Thoracic aorta (tissue), 2 donors: ENCODE measurements at places on chromosomes 2 and 18.

GRCh38 chr18:39781565-39781964 lies 2173.5 kb upstream of the PIK3C3 start:
- H3K27ac ChIP-seq: no peak overlapping the region
- H3K4me3 ChIP-seq: no peak overlapping the region
- H3K4me1 ChIP-seq: no peaks in the 10 kb centered on the region
- no peak for DNase-seq
- no peaks in the 10 kb centered on the region for H3K36me3 ChIP-seq
- no peaks in the 10 kb centered on the region for H3K27me3 ChIP-seq

DNA sequence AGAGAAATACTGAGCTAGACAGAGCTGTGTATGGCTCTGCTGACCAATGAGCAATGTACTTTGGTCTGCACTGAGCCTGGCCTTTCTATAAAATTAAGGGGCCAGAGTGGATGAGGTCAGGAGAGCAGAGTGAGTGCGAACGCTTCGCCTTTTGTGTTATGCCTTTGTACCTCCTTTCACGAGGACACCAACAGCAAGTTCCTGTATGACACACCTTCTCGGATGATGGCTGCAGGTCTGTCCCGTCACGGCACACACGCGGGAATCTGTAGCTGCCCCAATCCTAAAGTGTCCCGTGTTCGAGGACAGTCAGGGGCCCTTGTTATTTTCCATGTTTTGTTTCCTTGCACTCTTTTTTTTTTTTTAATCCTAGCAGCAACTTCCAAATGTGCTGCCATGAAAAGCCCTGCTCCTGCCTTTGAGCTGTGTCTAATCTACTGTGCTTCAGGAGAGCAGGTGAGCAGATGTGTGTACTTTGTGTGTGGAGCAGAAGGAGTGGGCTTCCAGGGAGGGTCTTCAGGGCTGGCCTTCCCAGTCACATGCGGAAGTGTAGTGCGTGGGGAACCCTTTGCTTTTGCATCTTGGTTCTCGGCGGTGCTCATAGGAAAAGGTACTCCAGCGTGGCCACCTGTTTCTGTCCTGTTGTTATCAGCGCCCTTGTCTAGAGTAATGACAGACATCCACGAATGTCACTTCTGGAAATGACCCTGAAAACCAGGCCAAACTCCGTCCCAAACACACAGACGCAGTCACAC lies 213.2 kb downstream of the NDUFA10 start:
- no peak for DNase-seq
- H3K27me3 ChIP-seq: no peaks in the 10 kb centered on the region
- peak overlapping the region; percentile 26 for H3K4me3 ChIP-seq
- peaks cover 60% of the 10 kb centered on the region for H3K4me1 ChIP-seq
- no peaks in the 10 kb centered on the region for H3K36me3 ChIP-seq

DNA sequence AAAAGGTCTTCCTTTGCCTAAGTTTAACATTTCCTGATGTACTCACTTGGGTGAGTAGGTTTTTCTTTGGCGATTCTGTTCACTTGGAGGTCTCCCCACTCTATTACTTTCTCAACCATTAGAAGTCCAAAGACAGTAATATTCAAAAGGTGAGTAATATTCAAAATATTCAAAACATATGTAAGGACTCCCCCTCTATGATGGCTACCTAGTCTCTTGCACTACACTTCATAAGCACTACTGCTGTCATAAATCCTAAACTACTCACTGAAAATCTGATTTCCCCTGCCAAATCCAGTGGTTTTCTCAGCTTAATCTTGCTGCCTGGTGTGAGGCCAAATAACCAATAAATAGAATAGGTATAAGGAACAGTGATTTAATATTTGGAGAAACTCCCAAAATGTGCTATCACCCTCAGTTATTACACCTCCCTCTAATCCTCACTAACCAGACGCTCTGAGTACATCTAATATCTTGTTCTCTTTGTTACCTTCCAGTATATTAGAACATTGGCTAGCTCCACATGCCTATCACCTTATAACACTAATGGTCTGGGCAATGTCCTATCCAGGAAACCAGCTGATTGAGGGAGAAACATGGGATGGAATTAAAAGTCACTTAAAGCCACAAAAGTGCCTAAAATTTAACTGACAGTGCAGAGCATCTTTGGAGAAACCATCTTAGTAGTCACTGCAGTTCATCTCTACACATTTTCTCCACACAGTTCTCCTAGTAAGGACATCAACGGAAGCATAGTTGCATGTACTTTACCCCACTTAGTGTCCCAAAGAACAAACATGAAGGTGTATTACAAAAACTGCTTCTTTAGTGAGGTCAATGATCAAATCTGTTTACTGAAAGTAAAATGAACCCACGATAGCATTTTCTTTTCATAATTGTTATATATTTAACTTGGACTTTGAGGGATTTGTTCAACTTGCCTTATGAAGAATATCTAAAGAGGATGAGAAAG lies 54.8 kb downstream of the MBD2 start:
- no peaks in the 10 kb centered on the region for H3K27me3 ChIP-seq
- H3K4me3 ChIP-seq: no peak overlapping the region
- DNase-seq: no peak

- no peaks in the 10 kb centered on the region for H3K27me3 ChIP-seq
- no peaks in the 10 kb centered on the region for H3K4me1 ChIP-seq
- no peak overlapping the region for H3K27ac ChIP-seq
- H3K4me3 ChIP-seq: no peak overlapping the region
These were observed 49.5 kb downstream of the INHBB start for GRCh38 chr2:120395221-120396012.

- no peak overlapping the region for H3K27ac ChIP-seq
- H3K4me3 ChIP-seq: no peak overlapping the region
- no peaks in the 10 kb centered on the region for H3K27me3 ChIP-seq
- no peaks in the 10 kb centered on the region for H3K4me1 ChIP-seq
These were observed 30.7 kb upstream of the SLC35F6 start for GRCh38 chr2:26733413-26733812.

GRCh38 chr2:29520001-29520400 lies 401.4 kb downstream of the ALK start:
- DNase-seq: no peak
- no peaks in the 10 kb centered on the region for H3K4me1 ChIP-seq
- no peak overlapping the region for H3K27ac ChIP-seq
- H3K36me3 ChIP-seq: no peaks in the 10 kb centered on the region
- no peak overlapping the region for H3K4me3 ChIP-seq

GRCh38 chr2:216909541-216910210 lies 49.8 kb upstream of the TNP1 start:
- no peaks in the 10 kb centered on the region for H3K36me3 ChIP-seq
- H3K4me3 ChIP-seq: no peak overlapping the region
- H3K27me3 ChIP-seq: no peaks in the 10 kb centered on the region
- no peak for DNase-seq

DNA sequence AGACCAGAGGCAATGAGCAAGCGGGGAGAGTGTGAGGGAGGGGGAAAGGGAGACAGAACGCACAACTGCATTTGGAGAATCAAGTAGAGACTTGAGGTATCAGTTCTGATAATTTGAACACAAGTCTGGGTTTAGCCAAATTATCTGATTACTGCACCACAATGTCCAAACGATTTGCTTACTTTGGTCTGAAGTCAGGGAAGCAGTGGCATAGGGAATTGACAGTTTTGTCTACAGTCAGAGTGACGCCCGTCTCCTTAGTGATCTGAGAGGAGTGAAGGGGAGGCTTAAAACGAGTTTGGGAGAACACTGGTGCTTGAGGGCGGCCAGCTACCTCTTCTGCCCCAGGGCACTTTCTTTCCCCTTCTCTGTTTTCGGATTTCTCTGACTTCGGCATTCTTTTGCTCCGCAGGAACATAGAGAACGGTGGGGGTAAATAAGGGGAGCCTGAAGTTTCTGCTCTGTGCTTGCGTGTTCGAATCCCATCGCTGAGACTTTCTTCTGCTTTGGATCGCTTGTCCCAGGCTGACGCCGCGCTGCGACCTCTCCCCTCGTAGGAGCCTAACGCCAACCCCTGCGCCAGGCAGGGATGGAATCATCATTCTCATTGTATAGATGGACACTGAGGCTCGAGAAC lies 2.9 kb upstream of the DLX2 start:
- no peaks in the 10 kb centered on the region for H3K36me3 ChIP-seq
- peaks cover 53% of the 10 kb centered on the region for H3K27me3 ChIP-seq
- H3K4me1 ChIP-seq: peaks cover 41% of the 10 kb centered on the region
- no peak overlapping the region for H3K27ac ChIP-seq
- no peak for DNase-seq

DNA sequence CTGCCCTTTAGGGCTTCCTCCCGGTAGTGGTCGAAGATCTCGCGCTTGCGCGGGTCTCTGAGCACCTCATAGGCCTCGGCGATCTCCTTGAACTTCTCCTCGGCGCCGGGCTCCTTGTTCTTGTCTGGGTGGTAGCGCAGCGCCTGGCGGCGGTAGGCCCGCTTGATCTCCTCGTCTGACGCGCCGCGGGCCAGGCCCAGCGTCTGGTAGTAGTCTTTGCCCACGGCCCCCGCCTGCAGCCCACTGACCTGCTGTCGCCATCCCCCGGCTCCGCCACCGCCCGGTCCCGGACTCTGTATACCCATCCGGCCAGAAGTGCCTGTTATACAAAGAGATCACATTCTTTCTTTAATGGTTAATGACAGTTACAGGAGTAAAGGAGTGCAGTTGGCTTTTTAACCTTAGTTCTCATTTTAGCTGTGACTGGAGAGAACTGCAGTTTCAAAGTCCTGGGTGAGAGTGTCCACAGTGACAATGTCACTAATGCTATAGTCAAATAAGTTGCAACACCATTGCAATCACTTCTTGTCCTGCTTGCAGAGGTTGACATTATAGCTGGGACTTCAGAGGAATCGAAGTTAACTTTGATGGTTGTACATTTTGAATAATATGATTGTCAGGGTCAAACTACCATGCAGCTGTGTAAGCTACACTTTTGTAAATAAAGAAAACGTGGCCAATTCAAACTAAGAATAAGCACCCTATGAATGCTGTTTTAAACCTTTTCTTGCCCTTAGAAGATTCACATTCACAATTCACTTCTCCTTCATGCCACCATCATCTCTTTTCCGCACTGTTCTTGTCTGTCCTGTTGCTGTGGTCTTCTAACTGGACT lies 35.3 kb upstream of the CAVIN2 start:
- H3K36me3 ChIP-seq: no peaks in the 10 kb centered on the region
- no peak for DNase-seq
- H3K4me3 ChIP-seq: no peak overlapping the region
- no peaks in the 10 kb centered on the region for H3K27me3 ChIP-seq
- no peaks in the 10 kb centered on the region for H3K4me1 ChIP-seq

DNA sequence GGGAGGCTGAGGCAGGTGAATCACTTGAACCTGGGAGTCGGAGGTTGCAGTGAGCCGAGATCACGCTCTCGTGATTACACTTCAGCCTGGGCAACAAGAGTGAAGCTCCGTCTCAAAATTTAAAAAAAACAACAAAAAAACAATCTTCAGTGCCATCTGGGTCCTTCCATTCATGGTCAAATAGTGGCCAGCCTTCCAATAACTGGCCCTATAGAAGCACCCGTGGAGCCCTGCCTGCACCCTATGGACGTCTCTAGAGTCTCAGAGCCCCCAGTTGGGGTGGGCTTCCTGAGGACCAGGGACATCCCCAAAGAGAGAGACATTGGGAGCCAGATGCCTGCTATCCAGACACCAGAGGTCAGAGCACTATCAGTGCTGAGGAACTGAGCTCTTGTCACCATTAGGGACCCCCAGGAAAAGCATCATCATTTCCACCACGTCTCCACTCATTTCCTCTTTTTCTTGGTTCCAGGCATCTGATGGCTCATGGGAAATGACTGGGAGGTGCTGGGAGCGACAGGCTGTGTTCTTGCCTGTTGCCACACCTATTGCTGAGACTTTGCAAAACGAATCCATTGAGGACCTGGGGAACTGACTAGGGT lies 9.4 kb downstream of the NEU2 start:
- H3K4me1 ChIP-seq: no peaks in the 10 kb centered on the region
- no peak overlapping the region for H3K4me3 ChIP-seq
- H3K27ac ChIP-seq: no peak overlapping the region
- H3K36me3 ChIP-seq: no peaks in the 10 kb centered on the region
- DNase-seq: no peak
- no peaks in the 10 kb centered on the region for H3K27me3 ChIP-seq

DNA sequence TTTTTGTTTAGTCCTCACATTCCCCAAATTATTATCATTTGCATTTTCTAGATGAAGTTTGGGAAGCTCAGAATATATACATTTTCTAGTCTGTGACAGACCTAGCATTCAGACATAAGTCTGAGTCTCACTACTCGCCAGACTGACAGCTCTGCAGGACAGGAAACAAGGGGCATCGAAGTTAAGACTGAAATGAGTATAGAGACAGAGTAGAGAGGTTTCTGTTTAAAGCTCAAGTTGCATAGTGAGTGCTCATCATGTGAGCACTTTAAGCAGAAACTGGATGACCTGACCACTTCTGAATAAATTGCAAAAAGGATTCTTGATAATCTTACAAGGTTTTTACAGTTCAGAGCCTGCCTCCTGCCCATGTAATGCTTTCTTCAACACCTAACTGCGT lies 1.1 kb downstream of the HADHB start:
- H3K4me3 ChIP-seq: peak overlapping the region; percentile 86
- no peaks in the 10 kb centered on the region for H3K27me3 ChIP-seq
- no peak for DNase-seq
- peaks cover 28% of the 10 kb centered on the region for H3K4me1 ChIP-seq

DNA sequence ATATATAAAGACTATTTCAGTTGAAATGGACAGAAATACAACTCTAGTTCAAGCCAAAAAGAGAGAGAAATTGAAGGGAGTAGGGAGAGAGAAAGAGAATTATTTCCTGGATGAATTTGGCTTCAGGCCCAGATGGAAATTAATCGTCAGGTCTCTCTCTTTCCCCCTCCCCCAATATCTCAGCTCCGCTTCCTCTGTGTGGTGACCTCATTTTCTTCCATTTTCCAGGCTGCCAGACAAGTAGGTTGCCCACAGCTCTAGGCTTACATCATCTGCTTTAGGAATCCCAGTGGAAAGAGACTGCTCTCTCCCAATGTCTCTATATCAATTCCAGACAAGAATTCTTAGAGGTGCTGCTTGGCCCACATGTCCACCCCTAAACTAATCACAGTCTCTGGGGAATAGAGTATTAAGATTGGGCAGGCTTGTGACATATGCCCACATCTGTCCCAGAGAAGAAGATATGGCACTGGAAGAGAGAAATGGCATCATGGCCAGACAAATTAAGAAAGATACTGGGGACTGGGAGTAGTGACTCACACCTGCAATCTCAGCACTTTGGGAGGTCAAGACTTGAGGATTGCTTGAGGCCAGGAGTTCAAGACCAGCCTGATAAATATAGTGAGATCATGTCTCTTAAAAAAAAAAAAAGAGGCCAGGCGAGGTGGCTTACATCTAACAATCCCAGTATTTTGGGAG lies 37.2 kb upstream of the CFAP36 start:
- H3K36me3 ChIP-seq: no peaks in the 10 kb centered on the region
- no peak overlapping the region for H3K27ac ChIP-seq
- H3K4me1 ChIP-seq: no peaks in the 10 kb centered on the region
- no peaks in the 10 kb centered on the region for H3K27me3 ChIP-seq

DNA sequence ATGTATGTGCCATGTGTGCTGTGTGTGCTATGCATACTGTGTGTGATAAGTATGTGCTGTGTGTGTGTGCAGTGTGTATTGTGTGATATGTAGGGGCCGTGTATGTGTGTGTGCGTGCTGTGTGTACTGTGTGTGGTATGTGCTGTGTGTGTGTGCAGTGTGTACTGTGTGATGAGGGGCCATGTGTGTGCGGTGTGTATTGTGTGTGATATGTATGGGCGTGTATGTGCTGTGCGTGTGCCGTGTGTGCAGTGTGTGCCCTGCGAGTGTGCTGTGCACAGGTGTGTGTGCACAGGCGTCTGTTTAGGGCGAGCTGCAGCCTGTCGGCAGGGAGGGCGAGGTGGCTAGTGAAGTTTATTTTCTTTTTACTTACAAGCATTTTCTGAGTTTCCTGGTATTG lies 16.1 kb downstream of the SNORC start:
- H3K27me3 ChIP-seq: no peaks in the 10 kb centered on the region
- no peak overlapping the region for H3K4me3 ChIP-seq
- H3K36me3 ChIP-seq: no peaks in the 10 kb centered on the region
- DNase-seq: no peak

GRCh38 chr2:216023055-216023648 lies 9.8 kb upstream of the MREG start:
- no peaks in the 10 kb centered on the region for H3K36me3 ChIP-seq
- H3K27ac ChIP-seq: no peak overlapping the region
- H3K4me1 ChIP-seq: no peaks in the 10 kb centered on the region
- H3K4me3 ChIP-seq: no peak overlapping the region
